ENCODE measurements at places on chromosomes 3 and 15.

DNA sequence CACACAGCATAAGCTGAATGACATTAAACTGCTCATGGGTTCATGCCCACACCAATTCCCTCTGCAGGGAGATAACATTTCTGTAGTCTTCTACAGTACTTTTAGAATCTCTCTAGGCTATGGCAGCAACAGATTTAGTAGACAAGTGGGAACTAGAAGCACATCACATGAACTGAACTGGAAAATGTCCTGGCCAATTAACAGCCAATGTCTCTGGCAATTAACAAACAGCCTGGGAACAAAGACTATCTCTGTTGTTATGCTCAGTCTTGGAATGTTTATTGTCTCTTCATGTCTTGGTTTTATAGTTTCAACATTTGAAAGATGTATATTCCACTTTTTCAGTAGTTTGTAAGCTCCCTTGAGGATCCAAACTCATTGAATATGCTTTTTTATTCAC lies 523.2 kb upstream of the NAALADL2 start:
- no peak for DNase-seq

GRCh38 chr3:11498646-11499045 lies 145.1 kb downstream of the VGLL4 start:
- DNase-seq: no peak

GRCh38 chr3:69085168-69085832 lies 563 bp downstream of the ARL6IP5 start:
- peak; percentile 72 for DNase-seq

DNA sequence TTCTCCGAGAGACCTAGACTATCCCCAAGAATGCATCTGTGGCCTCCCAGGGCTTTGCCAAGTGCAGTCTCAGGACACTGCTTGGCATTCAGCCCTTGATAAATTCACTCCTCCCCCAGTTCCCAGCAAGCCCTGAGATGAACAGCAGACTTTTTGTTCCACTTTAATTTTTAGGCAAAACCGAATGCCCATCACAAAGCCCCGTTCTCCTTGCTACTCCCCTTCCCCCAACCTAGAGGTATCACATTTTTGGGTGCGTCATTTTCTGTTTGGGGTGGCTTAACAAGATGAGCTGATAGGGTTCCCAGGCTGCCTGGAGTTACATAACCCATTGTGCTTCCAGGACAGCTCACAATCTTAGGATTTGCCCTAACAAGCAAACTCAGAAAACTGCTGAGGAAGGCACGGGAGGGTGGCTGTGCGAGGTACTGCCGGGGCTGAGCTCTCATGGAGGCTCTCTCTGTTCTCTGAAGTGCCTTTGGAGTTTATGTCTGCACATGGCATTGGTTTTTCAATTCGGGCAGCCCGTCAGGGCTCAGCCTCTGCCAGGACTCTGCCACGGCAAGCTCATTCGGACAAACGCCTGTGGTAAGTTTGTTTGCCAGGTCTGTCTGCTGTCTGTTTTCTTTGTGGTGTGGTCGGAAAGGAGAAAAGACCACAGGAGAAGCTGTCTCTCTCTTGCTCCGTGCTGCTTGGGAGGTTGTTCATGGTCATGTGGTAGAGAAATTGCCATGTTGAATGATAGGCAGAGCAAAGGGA lies at the start of gene TRAK1:
Gene TRAK1 (plus strand): TSS at position 385 of the 759 bp plus-strand sequence. CDS start 113 bp downstream, at position 498.
- DNase-seq: peak; percentile 46

GRCh38 chr3:58572634-58573230 lies 4.5 kb downstream of the FAM107A start:
- no peak for DNase-seq

GRCh38 chr3:100630664-100631063 lies 21.3 kb downstream of the ADGRG7 start:
- no peak for DNase-seq

DNA sequence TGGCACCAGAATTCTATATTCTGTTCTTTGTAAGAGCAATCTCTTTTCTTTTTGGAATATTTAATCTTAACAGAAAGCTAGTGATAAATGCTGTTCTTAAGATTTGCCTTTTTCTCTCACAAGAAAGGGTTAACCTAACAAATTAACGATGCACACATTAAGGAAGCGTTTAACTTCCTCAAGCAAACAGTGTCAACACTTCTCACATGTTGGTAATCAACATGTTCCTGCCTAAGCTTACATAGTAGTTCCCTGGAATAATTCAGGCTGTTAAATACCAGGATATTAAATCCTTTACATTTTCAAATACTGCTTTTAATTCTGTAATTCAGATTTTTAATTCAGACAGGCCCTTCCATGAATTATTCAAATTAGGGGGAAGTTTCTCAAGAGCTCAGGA lies 67.4 kb upstream of the RPL35A start:
- no peak for DNase-seq

- no peak for DNase-seq
Measured at GRCh38 chr3:30626443-30627180, 20.2 kb downstream of the TGFBR2 start.

DNA sequence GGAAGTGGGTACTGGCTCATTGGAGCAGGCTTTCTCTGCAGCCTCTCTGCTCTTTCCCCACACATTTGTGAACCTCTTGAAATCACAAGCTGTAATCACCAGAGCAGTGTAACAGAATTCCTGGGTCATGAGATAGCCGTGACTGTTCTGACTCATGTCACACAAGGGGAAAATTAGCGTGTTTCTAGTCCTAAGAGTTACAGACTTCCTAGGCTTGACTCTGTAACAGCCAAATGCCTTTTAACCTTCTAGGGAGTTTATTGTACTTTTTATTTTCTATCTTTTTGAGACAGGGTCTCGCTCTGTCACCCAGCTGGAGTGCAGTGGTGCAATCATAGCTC lies 54.7 kb upstream of the TRAK1 start:
- no peak for DNase-seq

- no peak for DNase-seq
Measured at GRCh38 chr3:129616713-129617112, 10.2 kb upstream of the PLXND1 start.

DNA sequence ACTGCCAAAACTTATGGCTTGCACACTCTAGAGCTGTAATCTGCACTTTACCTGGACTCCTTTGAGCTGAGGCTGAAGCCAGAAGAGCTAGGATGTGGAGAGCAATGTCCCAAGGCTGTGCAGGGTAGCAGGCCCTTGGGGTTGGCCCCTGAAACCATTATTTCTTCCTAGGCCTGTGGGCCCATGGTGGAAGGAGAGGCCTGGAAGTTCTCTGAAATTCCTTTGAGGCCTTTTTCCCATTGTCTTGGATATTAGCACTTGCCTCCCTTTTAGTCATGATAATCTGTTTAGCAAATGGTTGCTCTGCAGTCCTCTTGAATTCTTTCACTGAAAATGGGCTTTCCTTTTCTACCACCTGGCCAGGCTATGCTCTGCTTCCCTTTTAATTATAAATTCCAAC lies 102.0 kb upstream of the SGO1 start:
- no peak for DNase-seq

DNA sequence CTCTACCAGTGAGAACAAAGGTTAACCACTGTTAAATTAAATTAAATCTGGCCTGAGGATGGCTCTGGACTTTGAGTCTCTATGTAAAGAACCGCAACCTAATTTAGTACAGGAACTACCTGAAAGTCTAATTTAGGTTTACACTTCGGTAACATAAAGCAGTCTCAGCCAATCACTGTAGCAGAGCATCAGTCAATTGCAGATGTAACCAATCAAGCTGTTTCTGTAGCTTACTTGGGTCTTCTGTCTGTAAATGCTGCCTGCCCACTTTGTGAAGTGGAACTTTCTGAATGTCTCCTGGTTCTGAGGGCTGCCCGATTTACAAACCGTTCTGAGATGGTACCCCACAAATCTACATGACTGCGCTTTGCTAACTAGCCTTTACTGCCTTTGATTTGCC lies 39.1 kb upstream of the RASGRP1 start:
- DNase-seq: no peak

GRCh38 chr3:119343719-119344118 lies 49.5 kb downstream of the ARHGAP31 start:
- DNase-seq: no peak

- DNase-seq: no peak
Measured at GRCh38 chr15:61659566-61660190, 400.6 kb downstream of the VPS13C start.

DNA sequence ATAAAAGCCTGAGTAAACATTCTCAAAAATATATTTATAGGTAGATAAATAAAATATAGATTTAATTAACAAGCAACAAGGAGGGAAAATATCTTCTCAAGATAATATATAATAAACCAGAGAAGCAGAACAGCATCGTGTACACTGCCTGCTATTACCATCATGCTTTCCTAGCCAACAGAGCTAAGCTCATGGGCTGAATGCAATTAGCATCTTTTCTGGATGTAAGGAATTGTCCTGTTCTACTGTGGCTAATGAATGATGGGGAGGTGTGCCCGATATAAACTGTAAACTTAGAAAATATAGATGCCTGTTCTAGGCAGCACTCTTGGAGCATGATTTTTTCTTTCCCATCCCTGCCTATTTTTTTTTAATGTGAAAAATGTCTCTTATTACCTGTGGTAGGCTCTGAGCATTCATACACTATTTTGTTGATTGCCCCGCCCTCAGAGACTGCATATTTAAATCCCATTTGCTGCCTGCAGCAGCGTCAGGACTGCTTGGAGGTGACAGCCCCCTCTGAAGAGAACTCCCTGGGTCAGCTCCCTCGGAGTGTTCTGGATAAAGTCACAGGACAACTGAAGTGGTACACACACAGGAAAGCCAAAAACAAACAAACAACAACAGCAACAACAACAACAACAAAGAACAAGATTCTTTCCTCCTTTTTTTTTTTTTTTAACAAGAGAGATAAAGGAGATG lies 312.3 kb downstream of the SATB1 start:
- no peak for DNase-seq

DNA sequence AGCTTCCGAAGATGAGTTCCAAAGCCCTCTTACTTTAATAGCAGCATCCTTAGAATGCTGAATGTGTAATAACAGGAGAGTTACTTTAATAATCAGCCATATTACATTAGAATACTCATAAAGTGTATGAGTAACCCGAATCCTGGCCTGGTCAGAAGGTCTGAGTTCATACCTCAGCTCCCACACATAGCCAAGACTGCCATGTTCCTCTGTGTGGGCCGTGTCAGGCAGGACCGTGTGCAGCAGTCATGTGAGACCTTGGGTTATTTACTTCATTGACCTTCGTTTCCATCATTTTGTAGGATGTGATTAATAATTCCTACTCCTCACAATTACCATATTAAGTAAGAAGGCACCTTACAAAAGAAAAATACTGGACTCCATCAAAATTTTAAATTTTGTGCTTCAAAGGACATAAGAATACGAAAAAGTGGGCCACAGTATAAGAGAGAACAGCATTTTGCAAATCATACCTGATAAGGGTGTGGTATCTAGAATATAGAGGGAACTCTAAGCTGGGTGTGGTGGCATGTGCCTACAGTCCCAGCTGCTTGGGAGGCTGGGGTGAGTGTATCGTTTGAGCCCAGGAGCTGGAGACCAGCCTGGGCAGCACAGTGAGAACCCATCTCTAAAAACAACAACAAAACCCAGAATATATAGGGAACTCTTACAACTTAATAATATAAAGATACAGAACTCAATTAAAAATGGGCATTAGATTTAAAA lies 163.4 kb downstream of the ATG7 start:
- DNase-seq: no peak

GRCh38 chr3:124761935-124762660 lies 31.8 kb downstream of the UMPS start:
- no peak for DNase-seq

DNA sequence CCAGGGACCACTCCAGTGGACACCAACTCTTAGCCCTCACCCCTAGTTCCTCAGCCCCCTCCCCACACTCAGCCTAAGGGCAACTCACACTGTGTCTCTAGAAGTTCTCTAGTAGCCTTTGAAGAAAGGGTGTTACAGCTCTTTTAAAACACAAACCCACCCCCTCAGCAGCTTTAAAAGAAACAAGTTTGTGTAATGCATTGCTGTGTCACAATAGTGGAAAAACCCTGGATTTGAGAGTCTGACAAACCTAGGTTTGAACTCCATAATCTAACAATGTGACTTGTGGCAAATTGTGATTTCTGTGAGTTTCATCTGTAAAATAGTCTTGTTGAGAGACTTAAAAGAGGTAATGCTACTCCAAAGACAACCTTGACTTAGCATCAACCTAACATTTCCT lies 54.0 kb downstream of the PLCH1 start:
- DNase-seq: no peak

DNA sequence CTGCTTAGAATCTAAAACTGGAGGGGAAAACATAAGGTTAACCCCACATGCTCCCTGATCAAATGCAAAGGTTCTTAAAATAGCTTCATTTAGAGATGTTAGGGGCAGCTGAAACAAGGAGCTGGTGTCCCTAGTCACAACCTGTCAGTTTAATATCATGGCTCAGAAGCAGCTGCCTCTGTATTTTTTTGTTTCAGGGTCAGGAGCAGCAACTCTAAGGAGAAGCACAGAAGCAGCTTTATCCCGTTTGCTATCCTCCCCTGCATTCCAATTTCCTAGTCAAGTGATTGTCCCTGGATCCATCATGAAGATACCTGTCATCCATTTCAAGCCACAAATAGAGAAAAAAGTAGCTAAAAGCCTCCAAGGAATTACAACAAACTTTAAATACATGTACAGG lies 4.1 kb downstream of the FILIP1L start:
- no peak for DNase-seq

- no peak for DNase-seq
Measured at GRCh38 chr15:80405970-80406369, 1.8 kb downstream of the ARNT2 start.

DNA sequence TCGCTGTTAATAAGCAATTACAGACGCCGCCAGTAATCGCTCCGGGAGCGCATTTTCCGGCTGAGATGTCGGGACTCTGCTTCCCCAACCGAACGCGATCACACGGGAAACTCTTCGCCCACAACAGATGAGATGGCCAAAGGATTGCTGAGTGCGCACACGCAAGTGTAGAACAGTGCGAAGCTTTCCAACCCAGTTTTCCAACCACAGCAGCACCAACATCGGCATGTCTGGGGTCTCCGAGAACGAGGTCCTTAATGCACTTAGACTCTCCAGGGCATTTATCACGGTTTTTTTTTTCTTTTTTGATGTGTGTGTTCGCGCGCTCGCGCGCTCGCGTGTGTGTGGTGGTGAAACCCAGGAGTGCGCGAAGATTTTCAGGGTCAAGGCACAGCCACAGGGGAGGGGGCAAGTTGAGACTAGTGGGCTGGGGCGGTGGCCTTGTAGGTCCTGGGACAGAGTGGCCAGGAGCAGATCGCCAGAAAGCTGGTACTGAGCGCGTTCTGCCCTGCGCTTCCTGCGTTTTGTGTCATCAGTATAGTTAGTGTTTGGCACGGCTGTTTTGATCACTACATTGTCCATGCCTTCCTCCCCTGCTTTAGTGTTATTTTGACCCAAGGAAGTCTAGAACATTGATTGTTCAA lies 1.8 kb upstream of the EOMES start:
- no peak for DNase-seq
